Activated CD4-positive, CD25-positive, alpha-beta regulatory T cell treated with anti-CD3 and anti-CD28 coated beads, Interleukin-2, amount 50 U/mL, for 24 hours (primary cell): ENCODE measurements at places on chromosomes 3 and 15.
A peak's percentile ranks its signal among the peaks of the same experiment; 100 is the strongest.

DNA sequence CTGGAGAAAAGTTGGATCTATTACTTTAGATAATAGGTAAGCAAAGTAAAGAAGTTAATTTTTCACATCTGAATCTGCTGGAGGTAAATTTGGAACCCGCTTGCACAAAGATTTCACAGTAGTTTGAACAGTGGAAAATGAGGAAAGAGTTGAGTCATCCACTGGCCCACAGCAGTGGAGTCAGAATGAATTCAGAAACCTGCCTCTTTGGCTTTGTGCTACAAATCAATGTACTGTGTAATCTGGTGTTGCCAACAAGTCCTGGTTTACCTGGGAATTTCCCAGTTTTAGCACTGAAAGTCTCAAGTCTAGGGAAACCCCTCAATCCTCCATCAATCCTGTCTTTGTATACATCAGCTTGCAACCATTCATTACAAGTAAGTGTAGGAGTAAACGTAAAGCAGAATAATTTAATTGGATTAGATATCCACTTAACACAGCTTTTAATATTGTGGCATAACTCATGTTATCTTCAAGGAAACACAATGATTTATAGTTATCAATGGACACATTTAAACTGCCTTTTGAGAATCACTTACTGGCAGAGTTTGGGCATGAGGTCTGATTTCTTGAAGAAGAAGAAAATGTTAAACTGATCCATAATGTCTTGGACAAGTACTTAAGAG lies 100.6 kb downstream of the DCLK3 start:
- no peak for ATAC-seq

- no peak for ATAC-seq
Observed at GRCh38 chr3:148175214-148175613, 522.5 kb upstream of the AGTR1 start.

- ATAC-seq = no peak
Observed at GRCh38 chr3:16477056-16477455, 36.4 kb downstream of the RFTN1 start.

DNA sequence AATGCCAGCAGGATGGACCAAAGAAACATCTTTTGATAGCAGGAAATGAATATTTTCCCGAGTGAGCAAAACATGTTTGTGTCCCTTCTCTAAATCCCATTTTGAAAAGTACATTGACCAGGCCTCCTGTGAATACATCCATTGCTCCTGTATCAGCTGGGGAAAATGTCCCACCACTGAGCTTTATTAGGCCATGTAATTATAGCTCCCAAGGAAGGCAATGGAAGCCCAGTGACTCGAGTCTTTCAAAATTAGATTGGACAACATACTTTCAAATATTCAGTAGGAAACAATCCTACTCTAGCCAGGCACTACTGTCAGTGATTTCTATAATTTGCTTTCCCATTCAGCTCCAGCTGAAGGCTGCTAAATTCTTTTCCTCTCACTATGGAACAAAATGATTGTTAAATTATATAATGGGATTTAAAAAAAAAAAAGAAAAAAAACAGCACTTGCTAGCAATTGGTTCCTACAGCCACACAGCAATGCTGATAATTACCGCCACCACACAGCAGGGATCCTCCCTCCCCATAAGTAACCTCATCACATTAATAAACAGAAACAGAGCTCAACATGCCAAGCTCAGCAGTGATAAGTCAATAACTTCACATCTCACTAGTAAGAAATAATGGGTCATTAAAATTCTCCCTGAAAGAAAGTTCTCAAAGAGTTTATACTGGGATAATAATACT lies 172.4 kb upstream of the SLC2A2 start:
- ATAC-seq = no peak

DNA sequence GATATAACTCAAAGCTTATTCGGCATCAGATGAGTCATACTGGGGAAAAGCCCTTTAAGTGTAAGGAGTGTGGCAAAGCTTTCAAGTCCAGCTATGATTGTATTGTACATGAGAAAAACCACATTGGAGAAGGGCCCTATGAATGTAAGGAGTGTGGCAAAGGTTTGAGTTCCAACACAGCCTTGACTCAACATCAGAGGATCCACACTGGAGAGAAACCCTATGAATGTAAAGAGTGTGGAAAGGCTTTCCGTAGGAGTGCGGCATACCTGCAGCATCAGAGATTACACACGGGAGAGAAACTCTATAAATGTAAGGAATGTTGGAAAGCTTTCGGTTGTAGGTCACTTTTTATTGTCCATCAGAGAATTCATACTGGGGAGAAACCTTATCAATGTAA lies 7.5 kb downstream of the ZNF621 start:
- ATAC-seq = no peak

GRCh38 chr3:151135541-151136337 lies 50.3 kb downstream of the MED12L start:
- peak; percentile 70 for ATAC-seq

- peak; percentile 20 for ATAC-seq
Observed at GRCh38 chr3:12194669-12195161, 36.0 kb upstream of the TIMP4 start.

DNA sequence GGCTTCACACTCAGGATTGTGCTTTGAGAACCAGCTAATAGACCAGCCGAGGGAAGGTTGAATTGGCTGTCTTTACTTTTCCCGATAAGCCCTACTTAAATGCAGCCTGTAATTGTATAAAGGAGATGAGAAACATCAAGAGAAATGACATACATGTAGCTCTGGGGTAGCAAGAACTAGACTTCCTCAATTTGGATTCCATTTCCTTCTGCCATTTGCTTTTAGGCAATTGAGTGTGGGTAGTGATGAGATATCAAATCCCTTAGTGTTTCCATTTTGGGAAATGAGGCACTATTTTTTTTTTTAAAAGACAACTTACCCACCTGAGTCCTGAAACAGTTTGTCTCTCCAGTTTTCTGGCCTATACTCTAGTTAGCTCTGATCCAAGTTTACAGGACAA lies 2.2 kb downstream of the INAFM2 start:
- ATAC-seq = no peak

GRCh38 chr3:152309535-152310307 lies 41.0 kb downstream of the MBNL1 start:
- ATAC-seq = peak; percentile 99

DNA sequence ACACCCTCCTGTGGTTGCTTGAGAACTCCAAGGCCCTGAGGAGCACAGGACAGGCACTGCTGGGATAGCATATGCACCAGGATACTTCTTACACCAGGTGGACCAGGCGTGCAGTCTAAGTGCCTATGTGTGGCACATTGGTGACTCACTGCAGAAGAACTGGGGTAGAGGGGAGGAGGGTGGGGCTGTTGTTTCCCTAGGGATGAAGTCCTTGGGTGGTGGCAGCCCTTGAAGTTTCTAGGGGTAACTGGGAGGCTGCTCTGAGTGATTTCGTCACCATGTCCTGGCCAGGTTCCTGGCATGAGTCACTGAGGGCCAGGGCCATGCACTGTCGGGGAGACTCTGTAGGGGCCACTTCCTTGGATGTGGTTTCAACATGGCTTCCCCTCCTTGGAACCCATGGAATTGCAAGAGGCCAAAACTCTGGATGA lies 15.9 kb downstream of the MYZAP start:
- ATAC-seq = no peak
